GM12878 (cell line): ENCODE measurements at places on chromosomes 7 and 10.

DNA sequence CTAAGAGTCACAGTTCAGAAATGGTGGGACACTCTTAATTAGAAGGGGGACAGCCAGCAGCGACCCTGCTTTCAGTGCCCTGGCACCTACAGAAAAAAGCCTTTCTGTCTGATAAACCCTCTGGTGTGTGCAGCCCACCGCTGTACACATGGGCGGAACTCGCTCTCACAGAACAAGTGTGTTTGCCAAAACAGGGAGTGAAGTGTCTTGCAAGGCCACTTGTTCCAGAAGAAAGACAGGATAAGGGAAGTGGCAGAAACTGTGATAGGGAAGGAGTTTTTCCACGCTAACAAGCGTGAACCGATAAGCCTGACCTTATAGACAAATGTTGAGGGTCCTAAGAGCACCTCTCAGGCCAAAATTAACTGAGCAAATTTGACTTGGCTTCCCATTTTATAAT is 203.7 kb upstream of the TCF7L2 start:
- no peak for DNase-seq

DNA sequence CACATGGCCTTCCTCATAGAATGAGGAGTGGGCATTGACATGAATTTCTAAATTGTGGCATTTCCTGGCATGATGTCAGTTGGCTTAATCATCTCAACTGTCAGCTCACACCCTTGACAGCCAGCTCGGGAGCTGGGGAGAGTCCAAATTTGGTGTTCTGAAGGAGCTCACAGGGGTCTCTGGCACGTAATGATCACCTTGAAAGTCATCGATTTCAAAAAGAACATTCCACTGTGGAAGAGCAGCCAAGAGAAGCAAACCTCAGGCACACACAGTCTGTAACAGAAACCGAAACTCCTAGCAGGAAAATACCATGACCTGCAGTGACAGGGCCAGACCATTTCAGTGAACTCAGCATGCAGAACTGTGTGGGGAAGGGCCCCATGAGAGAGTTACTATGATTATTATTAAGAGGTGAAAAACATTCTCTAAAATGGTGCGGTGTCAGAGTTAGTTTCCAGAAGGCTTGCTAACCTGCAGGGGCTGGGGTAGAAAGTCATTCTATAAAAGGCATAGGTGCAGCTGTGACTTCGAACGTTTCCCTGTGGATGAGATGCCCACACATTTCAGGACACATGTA is 26.4 kb upstream of the KLF6 start:
- DNase-seq = peak; percentile 76

- no peak for DNase-seq
These were observed 100.1 kb downstream of the NPSR1 start for GRCh38 chr7:34758111-34758601.

DNA sequence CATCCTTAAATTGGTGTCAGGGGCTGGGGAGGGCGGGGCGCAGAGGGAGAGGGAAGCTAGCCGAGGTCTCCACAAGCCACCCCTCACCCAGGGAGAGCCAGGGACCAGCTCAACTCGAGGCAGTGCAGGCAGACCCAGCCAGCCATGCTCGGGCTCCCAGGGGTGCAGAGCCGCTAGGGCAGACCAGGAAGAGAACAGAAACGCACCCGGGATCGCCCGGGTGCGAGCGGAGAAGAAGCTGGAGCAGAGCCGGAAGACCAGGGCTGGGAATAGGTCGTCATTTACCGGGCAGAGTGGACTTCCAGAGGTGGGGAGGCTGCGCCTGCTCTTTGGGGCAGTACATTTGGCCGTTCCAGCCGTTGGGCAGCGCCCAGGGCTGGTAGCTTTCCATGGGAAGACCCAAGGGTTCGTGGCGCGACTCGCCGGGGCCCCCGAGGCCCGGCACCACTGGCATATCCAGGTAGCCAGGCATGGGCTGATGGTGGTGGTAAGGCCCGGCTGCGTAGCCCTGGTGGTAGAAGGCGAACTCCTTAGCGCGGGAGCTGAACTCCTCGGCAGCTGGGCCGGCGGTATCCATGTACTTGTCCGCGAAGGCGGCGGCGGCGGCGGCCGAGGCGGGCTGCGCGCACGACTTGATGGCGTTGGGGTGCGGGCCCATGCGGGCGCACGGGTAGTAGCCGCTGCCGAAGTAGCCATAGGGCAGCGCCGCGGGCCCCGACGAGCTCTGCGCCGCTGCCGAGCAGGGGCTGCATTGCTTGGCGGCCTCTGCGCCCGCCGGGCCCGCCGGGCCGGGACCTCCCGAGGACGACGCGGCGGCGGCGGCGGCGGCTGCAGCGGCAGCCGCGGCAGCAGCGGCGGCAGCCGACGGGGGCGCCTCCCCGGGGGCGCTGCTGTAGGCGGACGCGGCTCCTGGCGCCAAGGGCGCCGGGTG is 755 bp downstream of the HOXA13 start:
- no peak for DNase-seq

- DNase-seq = no peak
These were observed 23.5 kb downstream of the SGCE start for GRCh38 chr7:94632338-94633013.
